ENCODE measurements at places on chromosomes 1 and 21.

DNA sequence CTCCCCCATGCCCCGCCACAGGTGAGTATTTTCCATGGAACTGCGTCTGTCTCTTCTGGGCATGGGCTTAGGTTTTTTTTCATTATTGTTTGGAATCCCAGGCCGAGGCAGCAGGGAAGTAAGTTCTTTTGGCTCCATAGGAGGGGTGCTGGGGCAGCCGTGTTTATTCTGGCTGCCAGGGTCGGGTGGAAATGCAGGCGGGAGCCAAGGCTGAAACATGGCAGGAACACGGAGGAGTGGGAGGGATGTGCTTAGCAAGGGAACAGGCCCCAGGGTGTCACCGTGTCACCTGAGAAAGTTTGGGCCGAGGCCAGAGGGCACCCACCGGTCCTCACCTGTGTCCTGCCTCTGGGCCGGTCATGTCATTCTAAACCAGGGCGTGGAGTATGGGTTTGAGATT is 4.5 kb upstream of the DHRS3 start:
- DNase-seq, result no peak

DNA sequence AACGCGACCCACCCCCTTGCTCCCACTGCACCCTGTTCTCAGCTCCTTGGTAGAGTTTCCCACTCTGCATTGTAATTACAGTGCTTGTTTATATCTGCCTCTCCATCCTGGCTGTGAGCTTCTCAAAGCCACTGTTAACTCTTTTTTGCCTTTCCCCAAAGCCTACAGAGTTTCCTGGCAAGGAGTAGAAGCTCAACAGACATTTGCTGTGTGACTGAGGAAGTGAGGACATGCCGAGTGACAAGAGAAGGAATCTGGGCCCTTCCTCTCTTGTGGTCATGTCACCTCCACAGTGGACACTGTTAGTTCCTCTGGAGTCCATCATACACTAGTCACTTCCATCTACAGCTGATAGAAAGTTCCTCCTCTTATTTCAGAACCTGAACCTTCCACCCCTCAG is 6.1 kb upstream of the IGSF8 start:
- no peak for DNase-seq

DNA sequence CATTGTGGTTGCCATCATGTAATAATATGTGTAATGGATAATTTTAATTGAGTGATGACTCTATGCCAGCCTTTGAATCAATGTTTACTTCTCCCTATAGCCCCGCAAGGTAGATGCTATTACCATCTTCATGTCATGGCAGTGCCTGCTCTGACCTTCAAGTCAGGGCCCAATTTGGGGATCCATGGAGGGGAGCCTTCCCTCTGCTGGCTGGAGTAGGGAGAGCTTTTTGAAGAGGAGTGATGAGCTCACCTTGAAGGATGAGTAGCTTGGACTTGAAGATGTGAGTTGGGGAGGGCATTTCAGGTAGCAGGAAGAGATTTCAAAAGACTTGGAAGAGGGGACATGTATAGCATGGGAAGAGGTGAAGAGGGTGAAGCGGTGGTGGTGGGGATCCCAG is 189.2 kb downstream of the FOXD2 start:
- DNase-seq, result no peak

GRCh38 chr1:245715291-245715701 is 560.5 kb downstream of the KIF26B start:
- DNase-seq, result no peak

- DNase-seq, result no peak
Observed at GRCh38 chr1:222251847-222252246, 296.1 kb downstream of the HHIPL2 start.

- no peak for DNase-seq
Observed at GRCh38 chr1:85134583-85135391, 66.0 kb downstream of the SYDE2 start.

GRCh38 chr1:217026531-217026930 is 303.3 kb upstream of the ESRRG start:
- no peak for DNase-seq
